ENCODE measurements at places on chromosomes 5 and 9.

GRCh38 chr5:10914741-10915480 lies 153.9 kb upstream of the DAP start:
- DNase-seq: no peak

DNA sequence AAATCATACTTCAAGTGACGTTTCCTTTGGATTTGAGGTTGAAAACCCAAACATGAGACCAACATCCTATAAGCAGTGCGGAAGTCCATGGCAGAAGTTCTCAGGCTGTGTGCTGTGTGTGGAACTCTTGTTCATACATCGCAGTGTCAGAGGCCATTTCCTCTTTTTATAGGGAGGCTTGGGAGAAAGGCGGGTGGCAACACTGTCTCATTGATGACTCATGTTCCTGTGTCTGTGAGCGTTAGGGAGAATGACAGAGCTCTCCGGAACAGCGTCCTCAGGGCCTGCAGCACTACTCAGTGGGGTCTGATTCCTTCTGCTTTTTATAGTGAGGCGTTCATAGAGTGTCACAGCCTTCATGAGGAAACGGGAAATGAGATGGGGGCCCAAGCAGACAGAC lies 98.8 kb upstream of the BASP1 start:
- peak; percentile 43 for DNase-seq

DNA sequence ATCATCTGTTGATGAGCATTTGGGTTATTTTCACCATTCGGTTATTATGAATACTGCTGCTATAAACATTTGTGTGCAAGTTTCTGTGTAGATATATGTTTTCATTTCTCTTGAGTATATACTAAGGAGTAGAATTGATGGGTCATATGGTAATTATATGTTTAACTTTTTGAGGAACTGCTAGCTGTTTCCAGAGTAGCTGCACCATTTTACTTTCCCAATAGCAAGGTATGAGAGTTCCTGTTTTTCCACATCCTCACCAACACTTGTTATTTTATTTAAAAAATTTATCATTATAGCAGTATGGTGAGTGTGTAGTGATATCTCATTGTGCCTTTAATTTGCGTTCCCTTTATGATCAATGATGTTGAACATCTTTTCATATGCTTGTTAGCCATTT lies 29.2 kb downstream of the CD14 start:
- no peak for DNase-seq

DNA sequence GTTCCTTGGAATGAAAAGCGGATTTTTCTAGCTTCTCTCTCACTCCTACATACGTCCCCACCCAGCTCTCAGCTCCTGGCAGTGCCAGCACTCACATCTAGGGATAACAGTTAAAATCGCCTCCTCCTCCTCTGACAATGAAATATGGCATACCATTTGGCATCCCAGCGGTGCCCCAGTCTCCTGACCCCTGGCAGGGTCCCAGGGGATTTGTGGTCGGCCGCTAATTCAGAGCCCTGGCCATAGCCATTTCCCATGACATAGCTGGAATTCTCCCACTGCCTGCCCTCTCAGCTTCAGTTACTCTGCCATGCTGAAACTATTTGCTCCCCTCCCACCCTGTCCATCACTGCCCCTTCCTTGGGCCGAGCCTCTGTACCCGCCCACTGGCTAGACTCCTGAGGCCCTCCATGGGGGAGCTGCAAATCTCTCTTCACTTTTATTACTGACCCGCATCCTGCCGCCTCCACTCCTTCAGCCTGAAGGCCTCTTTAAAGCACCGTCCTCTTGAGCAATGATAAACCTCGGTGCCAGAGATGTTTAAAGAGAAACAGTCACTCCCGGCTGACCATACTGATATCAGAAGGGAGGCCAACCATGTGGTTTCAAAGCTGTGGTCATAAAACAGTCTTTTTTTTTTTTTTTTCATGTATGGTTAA lies 139.8 kb downstream of the SLIT3 start:
- DNase-seq: no peak

GRCh38 chr9:107109324-107109723 lies 173.8 kb upstream of the RAD23B start:
- no peak for DNase-seq

DNA sequence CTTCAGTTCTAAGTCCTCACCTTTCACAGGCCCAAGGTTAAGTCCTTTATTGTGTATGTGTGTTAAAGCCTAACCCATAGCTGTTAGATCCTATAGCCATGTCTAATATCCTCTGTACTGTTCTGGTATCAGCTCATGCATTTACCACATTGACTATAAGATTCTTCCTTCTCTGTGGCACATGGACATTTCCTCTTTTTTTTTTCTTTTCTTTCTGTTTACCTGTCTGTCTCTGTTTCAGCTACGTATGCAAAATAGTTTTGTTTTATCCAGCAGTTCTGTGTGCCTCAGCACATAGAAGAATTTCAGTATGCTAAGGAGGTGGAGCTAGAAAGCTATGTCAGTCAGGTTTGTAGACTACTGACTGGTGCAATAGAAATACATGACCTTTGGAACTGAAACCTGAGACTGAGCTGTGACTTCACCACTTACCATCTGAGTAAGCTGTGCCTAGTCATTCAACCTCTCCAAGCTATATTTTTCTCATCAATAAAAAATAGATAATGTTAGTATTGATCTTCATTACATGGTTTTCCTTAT lies 155.6 kb upstream of the VLDLR start:
- no peak for DNase-seq

DNA sequence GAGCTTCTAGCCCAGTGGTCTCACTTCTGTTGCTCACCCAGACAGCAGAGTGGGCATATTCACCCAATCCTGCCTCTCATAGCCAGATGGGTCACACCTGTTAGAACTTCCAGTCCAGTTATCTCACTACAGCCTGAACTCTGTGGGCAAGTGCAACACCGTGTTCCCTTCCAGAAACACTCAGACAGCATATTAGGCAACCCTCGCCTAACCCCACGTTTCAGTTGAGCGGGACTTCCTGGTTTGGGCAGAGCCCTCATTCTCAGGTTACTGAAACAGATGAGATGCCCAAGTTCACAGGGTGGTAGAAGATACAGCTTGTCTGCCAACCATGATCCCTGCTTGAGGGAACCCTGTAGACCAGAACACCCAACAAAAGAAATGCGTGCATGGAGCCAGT lies 538.2 kb downstream of the CYLC2 start:
- no peak for DNase-seq

DNA sequence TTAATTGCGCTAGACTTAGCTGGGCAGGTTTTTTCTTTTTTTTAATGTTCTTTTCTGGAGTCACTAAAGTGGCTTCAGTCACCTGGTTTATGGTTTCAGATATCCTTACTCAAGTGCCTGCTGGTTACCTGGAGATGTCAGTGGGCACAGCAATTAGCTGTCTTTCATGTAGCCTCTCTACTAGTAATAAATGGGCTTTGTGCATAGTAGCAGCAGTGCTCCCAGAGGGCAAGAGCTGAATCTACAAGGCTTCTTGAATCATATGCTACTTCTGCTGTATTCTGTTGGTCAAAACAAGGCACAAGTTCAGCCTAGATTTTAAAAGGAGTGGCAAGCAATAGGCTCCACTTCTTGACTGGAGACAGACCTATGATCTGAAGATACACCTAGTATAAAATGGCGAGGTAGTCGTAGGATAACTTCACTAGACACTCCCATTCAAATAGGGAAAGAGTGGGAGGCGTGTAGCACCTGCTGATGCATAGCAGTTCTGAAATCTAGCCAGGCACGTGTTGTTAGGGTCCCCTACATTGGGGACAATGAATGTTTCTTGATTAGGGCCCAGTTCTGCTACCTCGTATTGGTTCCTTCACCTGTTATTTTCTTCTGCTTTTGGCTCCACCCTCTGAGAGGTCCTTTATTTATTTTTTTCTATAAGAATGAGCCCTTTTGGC lies 7.0 kb downstream of the SCAMP1 start:
- DNase-seq: no peak

- no peak for DNase-seq
Observed at GRCh38 chr5:131396015-131396414, 132.2 kb downstream of the CDC42SE2 start.

DNA sequence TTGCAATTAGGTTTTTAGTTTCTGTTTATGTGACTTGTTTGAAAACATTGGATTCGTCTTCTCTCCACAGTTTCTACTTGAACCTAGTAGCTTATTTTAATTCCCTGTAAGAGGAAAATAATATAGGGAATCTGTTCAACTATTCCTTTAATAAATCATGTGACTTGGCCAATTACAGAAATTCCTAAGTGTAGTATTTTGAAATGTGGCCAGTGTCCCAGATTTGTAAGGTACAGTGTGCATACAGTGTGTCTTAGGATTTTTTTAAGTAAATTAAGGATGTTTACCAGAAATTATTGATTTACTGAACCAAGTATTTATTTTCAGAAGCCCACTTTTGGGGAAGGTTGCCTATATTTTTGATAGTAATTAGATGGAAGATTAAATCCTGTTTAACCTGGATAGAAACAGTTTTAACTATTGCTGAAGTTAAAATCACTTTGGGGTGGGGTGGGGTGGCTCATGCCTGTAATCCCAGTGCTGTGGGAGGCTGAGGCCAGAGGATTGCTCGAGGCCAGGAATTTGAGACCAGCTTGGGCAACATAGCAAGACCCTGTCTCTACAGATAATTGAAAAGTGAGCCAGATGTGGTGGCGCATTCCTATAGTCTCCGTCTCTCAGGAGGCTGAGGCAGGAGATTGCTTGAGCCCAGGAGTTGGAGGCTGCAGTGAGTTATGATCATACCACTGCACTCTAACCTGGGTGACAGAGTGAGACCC lies 36.9 kb downstream of the G3BP1 start:
- DNase-seq: no peak

GRCh38 chr9:91489361-91489899 lies 65.8 kb upstream of the NFIL3 start:
- DNase-seq: no peak

DNA sequence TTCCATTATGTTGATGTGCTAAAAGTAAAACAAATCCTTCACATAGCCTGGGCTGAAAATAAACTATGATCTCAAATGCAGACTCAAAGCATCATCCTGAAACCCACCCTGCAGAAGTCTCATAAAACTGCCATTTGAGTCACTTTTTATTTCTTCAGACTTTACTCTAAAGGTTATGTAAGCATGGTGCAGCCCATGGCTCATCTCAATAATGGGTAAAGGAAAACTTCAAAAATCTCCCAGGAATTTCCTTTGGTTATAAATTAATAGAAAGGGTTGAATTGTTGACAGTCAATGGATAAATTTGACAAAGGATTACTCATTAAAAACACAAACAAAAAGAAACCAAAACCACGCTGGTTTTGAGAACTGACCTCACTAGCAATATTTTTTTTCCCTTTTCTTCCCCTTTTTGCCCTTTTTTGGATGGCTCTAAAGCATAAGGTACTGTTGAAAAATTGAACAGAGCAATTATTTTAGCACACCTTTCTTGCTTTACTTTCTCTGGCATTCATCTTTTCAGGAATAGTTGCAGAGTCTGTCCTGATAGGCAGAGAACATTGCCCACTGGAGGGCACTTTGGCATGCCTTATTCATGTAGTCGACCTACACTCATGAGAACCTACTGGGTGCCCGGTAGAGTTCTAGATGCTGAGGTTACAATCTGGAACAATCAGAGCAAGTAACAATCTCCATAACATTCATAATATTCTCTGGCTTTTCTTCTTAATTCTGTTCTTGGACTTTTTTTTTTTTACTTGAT lies 191.4 kb downstream of the TMEM167A start:
- DNase-seq: no peak

- DNase-seq: no peak
Observed at GRCh38 chr5:32159328-32160072, 14.6 kb downstream of the GOLPH3 start.

DNA sequence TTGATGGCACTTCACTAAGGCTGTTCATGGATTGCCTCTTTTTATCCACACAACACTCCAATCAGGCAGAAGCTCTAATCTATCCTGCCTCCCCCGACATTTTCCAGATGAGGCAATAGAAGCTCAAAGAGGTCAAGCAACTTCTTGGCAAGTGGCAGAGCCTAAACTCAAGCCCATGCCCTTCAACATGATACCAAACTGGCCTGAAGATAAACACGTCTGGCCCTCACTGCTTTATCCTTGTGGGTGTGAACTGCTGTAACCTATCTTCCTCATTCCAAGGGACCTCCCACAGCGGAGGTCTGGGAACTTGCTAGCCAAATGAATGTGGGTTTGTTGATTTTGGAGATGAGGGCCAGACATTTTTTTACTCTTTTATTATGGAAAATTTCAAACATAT lies 9.5 kb downstream of the SLC35A4 start:
- no peak for DNase-seq

- DNase-seq: no peak
Observed at GRCh38 chr5:54066433-54066832, 243.9 kb downstream of the ARL15 start.

GRCh38 chr5:112329419-112330090 lies 89.5 kb downstream of the EPB41L4A start:
- DNase-seq: no peak

DNA sequence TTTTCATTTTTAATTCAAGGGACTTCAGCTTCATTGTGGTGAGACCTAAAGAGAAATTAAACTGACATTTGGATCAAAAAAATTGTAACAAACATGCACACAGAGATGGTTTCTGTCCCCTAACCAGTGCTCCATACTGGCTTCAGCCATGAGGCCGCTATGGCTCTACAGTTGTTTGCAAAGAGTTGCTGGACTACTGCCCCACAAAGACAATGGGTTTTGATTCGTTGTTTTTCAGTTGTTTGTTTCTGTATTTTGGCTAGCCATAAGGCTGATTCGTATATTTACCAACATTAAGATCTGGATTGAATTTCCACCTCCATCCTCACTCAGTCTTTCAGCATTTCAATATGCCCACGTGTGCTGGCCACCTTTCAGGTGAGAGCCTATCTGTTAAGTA lies 163.7 kb upstream of the KIF2A start:
- no peak for DNase-seq

DNA sequence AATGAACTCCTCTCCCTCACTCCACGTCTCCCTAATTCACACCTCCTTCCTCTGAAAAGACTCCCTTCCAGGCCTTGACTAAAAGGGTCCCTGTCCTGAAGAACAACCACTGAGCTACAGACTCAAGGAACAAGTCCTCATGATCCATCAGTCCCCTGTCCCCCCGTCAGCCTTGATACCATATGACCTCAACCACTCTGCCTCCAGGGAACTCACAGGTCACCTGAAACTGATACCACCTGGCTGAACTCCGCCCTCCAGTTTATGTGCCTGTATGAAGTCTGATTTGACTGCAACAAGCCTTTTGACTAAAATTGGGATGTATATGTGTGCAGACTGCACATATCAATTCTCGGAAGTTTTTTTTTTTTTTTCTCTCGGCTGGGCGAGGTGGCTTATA lies 88.7 kb downstream of the UGCG start:
- no peak for DNase-seq

- no peak for DNase-seq
Observed at GRCh38 chr9:8633784-8634183, 834.2 kb upstream of the DMAC1 start.

DNA sequence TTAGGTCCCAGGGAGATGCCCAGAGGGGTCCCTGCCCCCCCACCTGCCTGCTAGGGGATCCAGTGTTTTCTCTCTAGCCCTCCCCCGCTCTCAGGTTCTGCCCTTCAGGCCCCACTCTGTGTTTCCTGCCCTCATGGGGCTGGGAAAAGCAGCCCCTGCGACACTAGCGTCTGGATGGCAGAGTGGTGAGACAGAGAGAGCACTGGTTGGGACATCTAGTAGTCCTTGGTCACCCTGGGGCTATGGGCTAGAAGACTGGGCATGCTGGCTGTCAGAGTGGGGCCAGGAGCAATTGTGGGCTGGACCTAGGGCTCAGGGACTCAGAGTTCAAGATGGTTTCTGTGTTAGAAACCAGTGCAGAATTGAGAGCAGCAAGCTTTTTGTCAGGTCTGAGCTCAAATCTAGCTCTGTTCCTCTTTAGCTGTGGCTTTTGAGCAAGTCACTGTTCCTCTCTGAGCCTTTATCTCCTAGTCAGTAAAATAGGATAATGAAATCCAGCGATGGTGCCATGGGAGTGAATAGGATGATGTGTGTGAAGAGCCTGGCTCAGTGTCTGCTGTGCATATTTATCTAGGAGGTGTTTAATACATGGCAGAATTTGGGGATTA lies 39.0 kb downstream of the RGS3 start:
- DNase-seq: no peak
